ENCODE measurements at places on chromosomes 1 and 21.
A peak's percentile ranks its signal among the peaks of the same experiment; 100 is the strongest.

DNA sequence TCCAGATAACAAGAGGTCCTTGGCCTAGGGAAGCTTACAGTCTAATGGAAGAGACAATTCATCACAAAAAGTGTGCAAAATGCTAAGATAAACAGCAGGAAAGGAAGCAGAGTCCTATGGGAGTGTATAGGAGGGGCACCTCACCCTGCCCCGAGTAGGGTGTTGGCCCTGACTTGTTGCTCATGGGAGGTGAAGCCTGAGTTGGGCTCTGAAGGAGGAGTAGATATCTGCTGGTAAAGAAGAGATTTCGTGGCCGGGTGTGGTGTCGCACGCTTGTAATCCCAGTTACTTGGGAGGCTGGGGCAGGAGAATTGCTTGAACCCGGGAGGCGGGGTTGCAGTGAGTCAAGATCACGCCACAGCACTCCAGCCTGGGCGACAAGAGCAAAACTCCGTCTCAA is 18.6 kb upstream of the GPR37L1 start:
- DNase-seq = no peak

- DNase-seq = no peak
Measured at GRCh38 chr1:107767156-107767582, 197.8 kb downstream of the VAV3 start.

DNA sequence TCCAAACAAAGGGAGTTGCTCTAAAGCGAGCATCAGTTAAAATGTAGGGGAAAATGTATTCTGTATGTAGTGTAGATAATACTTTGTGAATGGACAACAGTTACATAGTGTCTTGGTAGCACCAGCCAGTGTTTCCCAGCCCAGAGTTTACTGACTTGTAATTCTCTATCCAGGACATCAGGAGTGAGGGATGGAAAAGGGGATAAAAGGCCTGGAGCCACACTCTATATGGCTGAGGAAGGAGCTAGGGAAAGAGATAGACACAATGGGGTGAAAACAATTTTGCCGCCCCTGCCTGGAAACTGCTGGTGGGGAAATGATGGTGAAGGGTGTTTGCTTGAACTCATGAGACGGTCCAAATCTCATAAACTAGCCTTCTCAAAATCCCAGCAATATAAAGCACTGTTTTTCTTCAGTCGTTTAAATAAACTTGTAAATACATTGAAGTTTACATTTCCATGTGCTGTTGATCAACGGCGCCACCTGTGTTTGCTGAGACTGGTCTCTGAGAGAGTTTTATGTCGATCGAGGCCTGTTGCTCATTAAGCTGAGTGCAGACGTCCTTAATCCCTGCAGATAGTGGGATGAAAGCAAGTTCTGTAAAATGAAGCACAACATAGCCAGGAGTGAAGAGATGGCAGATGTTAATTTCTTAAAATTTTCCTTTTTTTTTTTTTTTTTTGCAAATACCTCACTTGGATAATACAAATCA is 27.9 kb upstream of the AGO1 start:
- DNase-seq = no peak

DNA sequence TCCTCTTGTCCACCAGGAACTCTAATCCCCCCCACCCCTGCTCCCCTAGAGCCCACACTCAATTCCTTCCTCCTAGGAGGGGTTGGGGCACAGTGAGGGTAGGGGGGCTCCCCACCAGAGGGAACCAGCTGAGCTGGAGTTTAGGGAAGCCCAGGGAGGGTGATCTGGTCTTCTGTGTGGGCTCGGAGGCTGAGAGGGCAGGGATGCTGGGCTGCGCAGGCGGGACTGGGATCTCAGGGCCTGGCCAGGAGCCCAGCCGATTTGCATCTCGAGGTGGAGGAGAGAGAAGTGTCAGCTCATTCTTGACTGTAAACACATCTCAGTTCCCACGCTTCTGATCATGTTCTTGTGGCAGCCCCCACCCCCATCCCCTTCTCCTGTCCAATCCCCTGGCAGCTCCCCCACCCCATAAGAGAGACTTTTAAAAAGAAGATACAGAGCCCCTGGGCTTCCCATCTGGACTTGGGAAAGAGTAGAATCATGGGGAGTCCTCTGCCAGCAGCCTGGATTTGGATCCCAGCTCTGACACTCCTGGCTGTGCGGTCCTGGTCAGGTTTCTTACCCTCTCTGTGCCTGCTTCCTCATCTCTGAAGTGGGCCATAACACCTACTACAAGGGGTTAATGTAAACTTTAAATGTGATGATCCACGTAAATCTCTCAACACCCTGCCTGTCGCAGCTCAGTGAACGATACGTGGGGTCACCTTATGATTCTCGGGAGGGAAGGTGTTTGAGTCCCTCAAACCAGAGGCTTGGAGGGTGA is 6.6 kb downstream of the PEAR1 start:
- DNase-seq = peak; percentile 34

DNA sequence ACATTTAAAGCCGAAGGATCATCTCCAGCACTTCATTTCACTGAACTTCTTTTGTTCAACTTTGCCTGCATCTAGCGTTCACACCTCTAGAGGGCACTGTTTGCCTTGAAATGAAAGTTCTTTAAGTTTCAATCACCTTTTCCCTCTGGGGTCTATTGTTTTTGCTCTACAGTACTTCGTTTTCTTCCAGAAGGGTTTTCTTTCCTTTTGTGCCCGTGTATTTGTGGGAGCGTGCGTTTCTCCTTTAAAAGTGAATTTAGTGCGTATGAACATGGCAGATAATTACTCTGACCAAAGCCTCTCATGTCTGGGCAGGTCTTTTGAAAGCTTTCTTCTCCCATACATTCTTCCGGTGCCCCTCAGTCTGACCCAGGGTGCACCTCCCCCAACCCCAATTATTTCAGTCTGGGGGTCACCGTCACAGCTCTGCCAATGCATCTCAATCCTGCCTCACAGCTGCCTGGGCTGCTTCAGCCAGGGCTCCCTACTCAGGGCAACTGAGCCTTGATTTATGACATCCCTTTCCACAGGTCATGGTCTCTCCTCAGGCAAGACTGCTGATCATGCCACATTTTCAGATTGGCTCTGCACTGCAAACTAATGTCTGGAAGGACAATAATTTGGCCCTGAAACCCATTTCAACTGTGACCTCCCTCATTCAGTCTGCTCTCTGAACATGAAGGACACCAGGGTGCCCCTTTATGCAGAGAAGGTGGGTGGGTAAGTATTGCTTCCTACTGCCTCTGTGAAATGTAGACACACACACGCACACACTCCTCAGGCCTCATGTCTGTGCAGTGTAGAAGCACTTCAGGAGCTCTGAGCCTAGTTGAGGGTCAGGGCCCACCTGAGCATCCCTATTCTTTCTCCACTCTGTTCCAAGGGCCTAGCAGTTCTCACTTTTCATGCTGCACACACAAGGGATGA is 88.6 kb downstream of the NUF2 start:
- DNase-seq = no peak

- no peak for DNase-seq
Measured at GRCh38 chr1:247288341-247288740, 32.5 kb downstream of the VN1R5 start.

DNA sequence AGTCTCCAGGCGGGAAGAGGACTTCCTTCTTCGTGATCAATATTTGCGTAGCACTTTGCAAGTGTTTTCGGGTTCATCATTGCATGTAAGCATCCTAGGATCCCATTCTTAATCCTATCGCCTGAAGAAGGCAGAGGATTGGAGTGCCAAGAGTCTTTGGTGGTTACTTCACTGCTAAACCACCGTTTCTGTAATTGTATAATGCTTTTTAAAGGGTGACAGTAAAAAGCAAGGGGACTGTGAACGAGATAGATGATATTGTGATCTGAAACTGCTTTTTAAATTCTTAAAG is 345 bp upstream of the ALDH9A1 start:
- no peak for DNase-seq

DNA sequence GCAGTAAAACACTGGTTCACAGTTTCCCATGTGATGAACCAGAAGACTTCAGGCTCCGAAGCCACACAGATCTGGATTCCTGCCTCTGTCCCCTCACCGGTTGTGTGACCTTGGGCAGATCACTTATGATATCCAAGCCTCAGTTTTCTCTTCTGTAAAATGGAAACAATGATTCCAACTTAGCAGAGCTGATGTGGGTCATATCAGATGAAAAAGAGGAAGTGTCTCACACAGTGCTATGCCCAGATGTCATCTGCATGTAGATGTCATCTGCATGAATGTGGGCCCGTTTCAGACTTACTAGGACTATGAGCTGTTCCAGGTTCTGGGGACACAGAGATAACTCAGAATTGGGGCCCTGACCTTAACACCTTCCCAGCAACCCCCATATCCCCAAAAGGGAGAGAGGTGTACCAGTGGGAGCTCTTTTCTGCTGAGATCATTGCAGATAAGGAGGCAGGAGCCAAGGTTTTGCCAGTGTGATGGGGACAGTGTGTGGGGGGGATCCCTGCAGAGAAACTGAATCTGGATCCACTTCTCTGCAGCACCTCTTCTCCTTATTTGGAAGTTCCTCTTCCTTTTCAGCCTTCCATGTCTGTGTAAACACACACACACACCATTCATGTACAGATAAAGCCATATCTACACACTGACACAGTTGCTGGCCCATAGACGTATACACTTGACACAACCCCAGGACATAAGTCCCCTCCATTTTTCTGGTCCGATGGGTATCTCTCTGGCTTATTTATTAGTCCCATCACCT is 5.0 kb upstream of the ADGRB2 start:
- peak; percentile 2 for DNase-seq

DNA sequence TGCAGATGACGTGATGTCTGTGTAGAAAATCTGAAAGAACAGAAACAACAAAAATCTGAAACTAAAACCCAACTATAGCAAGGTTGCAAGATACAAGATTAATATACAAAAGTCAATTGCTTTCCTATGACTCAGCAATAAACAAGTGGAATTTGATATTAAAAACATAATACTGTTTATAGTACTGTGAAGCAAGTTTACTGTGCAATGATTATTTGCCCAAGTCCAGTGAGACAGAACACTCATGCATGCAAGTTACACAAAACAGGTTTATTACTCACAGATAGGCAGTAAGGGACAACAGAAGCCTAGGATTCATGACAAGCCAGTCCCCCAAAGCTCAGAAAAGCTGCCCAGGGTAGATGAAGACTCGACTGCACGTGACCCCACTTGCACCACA is 62.4 kb upstream of the RAB4A start:
- DNase-seq = no peak

DNA sequence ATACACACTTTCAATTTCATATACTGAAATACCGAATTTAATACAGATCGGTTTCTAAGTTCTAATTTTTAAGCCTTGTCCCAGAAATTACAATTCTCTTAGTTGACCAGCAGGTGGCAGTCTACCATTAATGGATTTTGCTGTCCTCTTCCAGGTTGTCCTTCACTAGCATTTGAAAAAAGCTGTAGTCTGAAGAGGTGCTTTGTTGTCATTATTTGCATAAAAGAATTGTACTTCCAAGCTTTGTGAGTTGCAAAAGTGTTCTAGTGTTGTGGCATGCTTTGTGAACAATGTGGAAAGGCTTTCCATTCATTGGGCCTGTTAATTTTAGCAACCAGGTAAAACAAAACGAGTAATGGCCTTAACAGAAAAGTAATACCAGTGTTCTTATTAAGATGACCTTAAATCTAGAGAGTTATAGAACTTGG is 193.6 kb downstream of the RPS6KC1 start:
- DNase-seq = no peak

DNA sequence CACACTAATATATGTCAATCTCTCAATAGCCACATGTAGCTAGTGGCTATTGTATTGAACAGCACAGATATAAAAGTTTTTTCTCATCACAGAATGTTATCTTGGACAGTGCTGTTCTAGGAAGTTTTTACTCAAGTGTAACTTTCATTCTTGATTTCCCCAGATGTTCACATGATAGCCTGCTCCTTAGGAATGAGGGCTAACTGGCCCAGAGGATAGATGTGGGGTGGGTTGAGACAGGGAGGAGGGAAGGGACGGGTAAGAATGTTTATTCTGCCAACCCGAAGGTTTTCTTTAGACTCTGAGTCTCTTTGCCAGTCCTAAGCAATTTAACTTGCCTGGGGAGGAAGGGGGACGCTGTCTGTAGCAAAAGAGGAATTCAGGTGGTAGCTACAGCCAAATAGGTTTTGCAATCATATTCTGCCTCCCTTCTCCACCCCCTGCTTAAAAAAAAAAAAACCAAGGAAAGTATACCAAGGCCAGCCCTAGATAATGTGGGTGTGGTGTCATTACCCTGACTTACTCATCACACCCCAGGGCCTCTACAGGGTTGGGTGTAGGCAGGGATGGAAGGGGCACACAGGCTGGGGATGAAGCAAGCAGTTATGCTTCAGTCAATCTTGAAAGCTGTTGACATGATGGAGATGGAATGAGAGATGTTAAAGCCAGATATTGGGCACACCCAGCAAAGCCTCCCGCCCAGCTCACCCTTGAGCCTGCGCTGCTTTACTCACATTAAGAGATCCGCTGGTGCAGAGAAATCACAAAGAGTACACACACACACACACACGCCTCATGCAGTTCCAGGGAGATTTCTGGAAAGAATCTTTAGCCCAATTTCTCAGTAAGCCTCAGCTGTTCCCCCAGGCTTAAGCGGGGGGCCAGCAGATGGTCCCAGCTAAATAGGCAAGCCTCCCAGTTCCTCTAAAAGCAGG is 59.9 kb downstream of the PLXNA2 start:
- DNase-seq = peak; percentile 64

DNA sequence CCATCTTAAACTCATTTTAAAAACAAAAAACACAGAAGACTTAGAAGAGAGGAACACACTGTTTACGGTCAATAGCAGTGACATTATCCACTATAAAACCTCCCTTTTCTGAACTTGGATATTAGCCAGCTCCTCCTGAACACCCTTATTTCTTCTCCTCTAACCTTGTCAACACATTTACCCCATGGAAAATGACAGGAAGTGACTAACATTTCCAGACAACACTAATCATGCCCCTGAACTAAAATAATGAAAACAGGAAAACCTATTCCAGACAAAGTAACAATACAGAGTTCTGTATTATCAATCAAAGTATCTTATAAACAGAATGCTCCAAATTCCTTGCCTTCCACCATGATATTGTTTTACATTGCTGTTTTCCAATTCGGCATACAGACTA is 45.3 kb downstream of the PALMD start:
- no peak for DNase-seq

GRCh38 chr1:17011092-17011438 is 663 bp downstream of the ATP13A2 start:
- no peak for DNase-seq

DNA sequence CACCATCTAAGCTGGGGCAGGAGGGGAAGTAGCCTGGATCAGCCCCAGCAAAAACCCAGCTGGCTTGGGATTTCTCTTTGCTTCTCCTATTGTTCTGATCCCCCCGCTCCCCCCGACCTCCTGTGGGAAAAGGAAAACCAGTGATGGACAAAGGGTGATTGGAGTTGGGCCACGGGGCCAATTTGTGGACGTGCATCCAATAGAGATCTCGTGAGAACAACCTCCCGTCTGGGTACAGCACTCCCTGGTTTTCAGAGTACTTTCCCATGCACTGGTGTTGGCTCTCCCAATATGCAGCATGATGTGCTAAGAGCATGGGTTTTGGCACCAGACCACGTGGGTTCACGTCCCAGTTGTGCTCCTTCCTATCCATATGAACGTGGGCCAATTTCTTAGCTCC is 9.0 kb downstream of the BLACAT1 start:
- DNase-seq = no peak
